ENCODE measurements at places on chromosomes 13 and 19. TPM values are rescaled to one million over a fixed set of nuclear protein-coding genes. Genes with fewer than 3 reads are reported as not detected.

The RAB3D gene
- total RNA-seq: 4.0 TPM

The COL5A3 gene
- 0.34 TPM for total RNA-seq

The KCNJ14 gene
- total RNA-seq: 0.15 TPM

The ARID3A gene
- total RNA-seq: 8.7 TPM

The SH3GL1 gene
- 114 TPM for total RNA-seq

The KLK3 gene
- not detected for total RNA-seq

The ZNF77 gene
- 2.2 TPM for total RNA-seq

The ZSCAN4 gene
- not detected for total RNA-seq

The MFSD12 gene
- 77.4 TPM for total RNA-seq

The FCER2 gene
- not detected for total RNA-seq

The LRRC4B gene
- total RNA-seq: under 0.01 TPM

The ZNF677 gene
- 9.1 TPM for total RNA-seq

The ZNF285 gene
- 1.5 TPM for total RNA-seq

The CYP2A7 gene
- not detected for total RNA-seq

The ATP4A gene
- not detected for total RNA-seq

The UPF3A gene
- 19.8 TPM for total RNA-seq

The CD70 gene
- not detected for total RNA-seq

The RFPL4AL1 gene
- not detected for total RNA-seq

The ADGRE2 gene
- total RNA-seq: 1.7 TPM

The SCGB2B2 gene
- not detected for total RNA-seq

The LGALS14 gene
- not detected for total RNA-seq

The PRR19 gene
- 0.84 TPM for total RNA-seq

The CBY2 gene
- total RNA-seq: not detected

The MUC16 gene
- total RNA-seq: not detected

The DNAAF3 gene
- total RNA-seq: 0.34 TPM

The CFAP97D2 gene
- not detected for total RNA-seq

The DEDD2 gene
- total RNA-seq: 25.7 TPM

The PEG3 gene
- 0.84 TPM for total RNA-seq

The POLR1G gene
- 9.6 TPM for total RNA-seq

The TPRX2 gene
- total RNA-seq: not detected

The DCT gene
- not detected for total RNA-seq

The OCEL1 gene
- total RNA-seq: 5.1 TPM

The ATP4B gene
- total RNA-seq: not detected

The KLHL1 gene
- total RNA-seq: not detected

The RASL11A gene
- 29.8 TPM for total RNA-seq

The RNF113B gene
- not detected for total RNA-seq

The PINLYP gene
- total RNA-seq: 7.3 TPM

The CEACAM20 gene
- total RNA-seq: not detected

The DMKN gene
- total RNA-seq: 13.5 TPM

The RNF225 gene
- total RNA-seq: not detected

The ZNF283 gene
- 3.5 TPM for total RNA-seq

The UGGT2 gene
- total RNA-seq: 16.1 TPM

The CASP14 gene
- not detected for total RNA-seq

Measured in bronchus fibroblast of lung (primary cell).